ENCODE measurements at places on chromosomes 2 and 18.

- DNase-seq: no peak
Measured at GRCh38 chr2:196851088-196851487, 41.9 kb upstream of the C2orf66 start.

- DNase-seq: no peak
Measured at GRCh38 chr2:200396781-200397242, 90.3 kb downstream of the SPATS2L start.

DNA sequence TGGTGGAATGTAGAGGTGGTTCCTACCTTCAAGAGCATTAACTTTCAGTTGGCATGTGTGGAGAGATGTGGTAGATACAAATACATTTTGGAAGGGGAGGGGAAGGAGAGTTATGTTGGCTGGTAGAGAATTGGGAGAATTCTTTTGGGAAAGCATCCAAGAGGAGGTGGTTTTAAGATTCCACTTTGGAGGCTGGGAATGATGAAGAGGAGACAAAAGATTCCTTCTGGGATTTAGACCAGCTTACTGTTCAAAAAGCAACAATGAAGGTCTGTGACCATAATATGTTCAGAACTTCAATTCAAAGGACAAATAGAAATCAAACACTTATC, 120.8 kb upstream of the FOSL2 start:
- peak; percentile 78 for DNase-seq

DNA sequence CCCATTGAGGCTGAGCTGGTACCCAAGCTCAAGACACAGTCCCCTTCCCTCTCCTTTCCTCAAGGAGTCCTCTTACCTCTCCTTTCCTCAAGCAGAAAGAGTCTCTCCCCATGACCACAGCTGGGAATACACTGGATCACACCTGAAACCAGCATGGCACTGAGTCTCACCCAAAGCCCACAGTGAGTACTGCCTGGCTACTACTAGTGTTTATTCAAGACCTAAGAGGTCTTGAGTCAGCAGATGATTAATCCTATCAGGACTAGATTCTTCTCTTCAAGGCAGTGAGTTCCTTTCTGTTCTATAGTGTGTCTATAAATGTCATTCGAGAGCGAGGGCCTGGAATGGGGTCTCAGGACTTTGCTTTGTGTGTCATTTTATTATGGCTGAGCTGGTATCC, 111.4 kb downstream of the METTL4 start:
- no peak for DNase-seq

DNA sequence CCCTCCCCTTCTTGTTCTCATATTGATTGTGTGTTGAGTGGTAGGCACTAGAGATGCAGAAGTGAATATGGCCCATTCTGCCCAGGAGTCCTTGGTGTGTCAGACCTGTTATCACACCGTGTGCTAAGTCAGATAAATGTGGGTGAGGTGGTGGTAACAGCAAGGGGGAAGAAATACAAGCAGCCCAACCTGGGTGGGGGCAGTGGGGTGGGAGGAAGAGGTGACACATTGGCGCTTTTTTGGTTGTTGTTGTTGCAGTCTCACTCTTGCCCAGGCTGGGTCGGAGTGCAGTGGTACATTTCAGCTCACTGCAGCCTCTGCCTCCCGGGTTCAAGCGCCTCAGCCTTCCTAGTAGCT, 12.8 kb downstream of the B3GNT2 start:
- DNase-seq: no peak

GRCh38 chr2:8597094-8597493, 84.8 kb upstream of the ID2 start:
- no peak for DNase-seq

GRCh38 chr18:56637711-56638231, 621 bp downstream of the TXNL1 start:
- DNase-seq: no peak

DNA sequence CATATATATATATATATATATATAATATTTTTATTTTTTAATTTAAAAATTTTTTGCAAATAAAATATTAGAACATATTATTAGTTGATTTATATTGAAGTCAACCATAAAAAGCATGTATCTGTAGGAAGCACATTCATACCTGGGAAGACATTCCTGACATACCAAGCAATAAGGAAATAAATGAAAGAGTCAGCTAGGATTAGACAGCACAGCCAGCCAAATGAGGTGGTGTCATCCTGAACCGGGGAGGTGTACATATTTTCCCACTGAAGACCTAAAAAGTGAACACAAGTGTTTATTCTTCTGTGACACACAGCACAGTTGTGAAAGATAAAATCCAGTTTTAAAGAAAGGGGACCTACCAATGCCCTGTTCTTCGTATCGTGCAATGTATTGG, 149.2 kb downstream of the ABCA12 start:
- no peak for DNase-seq

DNA sequence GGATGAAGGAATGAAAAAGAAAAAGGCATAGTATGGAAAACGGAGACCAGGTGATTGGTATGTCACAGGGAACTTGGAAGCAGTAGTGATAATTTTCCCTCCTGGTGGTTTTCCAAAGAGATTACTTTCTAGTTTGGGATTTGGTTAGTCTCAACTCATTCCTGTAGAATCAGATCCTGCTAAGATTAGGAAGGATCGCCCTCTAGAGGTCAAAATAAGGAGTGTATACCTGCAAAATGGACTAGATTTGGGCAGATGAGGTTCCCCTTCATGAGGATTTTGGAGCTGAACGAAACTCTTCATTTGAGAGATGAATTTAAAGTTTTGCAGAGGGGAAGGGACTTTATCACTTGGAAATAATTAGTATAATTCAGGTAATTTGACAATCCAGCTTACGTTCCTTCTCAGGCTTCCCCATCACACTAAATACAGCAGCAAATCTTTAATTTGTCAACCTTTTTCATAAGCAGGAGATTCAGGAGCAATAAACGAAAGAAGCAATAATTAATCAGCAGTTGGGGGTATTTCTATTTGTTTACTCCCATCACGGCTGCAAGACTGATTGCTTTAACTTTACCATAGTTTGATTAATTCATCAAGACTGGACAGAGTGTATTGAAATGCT, 65.2 kb downstream of the CCDC195 start:
- DNase-seq: peak; percentile 55

DNA sequence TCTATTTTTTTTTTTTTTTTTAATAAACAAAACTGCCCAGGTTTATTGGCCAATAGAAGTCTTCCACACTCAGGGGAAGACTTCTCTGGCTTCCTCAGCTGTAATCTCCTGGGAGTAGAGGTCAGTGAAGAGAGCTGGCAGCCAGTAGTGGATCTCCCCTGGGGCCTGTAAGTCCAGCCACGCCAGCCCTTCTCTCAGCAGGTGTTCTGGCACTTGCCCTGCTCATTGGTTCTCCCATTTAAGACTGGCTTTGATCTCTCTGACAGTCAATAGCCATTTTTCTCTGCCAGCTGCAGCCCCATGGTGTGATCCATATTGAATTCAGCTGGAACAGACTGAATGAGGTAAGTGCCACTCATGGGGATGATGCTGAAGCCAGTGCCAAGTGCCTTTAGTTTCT, 170.6 kb upstream of the SPHKAP start:
- DNase-seq: no peak

GRCh38 chr2:6967301-6967700, 50.1 kb downstream of the RNF144A start:
- DNase-seq: no peak

DNA sequence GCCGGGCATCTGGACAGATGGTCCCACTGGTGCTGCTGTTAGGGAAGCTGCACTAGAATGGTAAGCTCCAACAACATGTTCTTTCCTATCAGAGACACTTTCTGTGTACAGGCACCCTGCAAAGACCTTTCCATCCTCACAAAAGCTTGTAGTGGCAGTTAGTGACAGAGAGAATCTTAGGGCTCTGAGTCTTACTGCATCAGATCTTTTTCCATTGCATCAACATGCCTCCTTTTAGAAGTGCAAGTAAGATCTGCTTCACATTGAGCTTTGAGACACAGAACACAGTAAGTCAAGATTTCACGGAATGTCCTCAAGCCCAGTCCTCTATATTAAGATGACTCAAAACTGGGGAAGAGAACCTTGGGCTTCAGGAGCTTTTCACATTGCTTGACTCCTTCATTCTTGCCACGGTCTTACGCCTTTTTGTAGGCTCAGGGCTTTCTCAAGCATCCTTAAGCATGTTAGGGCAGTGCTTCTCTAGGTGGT, 52.6 kb downstream of the ARL4C start:
- peak; percentile 44 for DNase-seq

DNA sequence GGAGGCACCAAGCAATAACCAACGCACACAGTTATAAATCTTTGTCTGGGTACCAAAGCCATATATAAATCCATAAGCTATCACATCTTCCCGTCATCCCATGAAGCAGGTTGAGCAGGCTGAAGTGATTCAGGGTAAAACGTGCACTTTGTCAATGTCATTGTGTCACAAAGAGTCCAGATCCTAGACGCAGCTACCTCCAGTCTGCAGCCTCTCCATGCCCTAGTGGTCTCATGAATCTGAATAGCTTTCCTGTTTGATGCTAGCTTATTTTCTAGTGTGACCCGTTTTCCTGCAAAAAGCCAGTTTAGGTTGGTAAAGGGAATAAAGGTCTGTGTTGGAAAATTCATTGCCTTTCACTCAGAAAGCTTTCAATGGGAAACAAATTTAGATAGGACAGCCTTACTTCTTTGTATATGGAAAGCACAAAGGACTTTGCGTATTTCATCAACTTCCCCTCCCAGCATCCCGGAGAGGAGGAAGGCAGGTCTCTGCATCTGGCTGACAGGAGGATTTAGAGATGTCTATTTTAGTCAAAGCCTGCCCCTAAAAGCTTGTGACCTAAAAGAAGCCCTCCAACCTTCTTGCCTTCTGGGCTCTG, 222.3 kb upstream of the ARL4C start:
- no peak for DNase-seq

DNA sequence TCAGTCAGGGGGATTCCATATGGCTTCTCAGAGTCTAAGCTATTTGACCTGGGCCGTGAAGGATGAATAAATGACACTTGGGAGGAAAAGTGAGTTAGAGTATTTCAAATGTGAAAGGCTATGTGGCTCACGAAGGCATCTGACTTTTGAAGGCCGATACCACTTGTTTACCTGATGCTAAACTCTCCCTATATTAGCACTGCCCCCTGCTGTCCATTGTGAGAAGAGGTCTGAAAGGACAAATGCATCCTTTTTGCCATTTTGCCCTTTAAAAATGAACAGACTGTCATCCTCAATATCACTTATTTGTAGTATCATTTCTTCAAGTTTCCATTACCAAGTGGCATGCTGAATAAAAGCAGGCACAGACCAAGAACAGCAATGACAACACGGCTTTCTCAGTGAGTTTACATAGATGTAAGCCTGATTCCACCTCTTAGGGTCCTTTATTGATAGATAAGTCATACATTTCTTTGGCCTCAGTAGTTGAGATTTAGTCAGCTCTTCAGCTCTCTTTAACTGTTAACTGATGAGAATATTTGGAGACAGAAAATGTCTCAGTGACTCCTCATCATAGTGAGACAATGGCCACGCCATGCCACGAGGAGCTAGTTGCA, 40.1 kb downstream of the DOCK10 start:
- DNase-seq: peak; percentile 69

GRCh38 chr18:39208729-39209128, 1643.1 kb upstream of the CELF4 start:
- no peak for DNase-seq

GRCh38 chr2:210475706-210476105, 853 bp downstream of the LANCL1 start:
- DNase-seq: no peak

GRCh38 chr2:46306988-46307655, 9.9 kb downstream of the EPAS1 start:
- no peak for DNase-seq

DNA sequence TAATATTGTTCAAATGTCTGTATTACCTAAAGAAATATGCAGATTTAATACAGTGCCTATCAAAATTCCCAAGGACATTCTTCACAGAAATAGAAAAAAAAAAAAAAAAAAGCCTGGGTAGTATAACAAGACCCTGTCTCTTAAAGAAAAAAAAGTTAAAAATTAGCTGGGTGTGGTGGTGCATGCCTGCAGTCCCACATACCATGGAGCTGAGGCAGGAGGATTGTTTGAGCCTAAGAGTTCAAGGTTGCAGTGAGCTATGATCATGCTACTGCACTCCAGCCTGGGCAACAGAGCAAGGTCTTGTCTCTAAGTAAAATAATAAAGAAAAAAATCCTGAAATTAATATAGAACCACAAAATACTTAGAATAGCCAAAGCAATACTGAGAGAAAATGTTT, 51.9 kb downstream of the SLC16A14 start:
- DNase-seq: no peak

GRCh38 chr18:79070486-79070885, 1.3 kb downstream of the ATP9B start:
- DNase-seq: no peak

DNA sequence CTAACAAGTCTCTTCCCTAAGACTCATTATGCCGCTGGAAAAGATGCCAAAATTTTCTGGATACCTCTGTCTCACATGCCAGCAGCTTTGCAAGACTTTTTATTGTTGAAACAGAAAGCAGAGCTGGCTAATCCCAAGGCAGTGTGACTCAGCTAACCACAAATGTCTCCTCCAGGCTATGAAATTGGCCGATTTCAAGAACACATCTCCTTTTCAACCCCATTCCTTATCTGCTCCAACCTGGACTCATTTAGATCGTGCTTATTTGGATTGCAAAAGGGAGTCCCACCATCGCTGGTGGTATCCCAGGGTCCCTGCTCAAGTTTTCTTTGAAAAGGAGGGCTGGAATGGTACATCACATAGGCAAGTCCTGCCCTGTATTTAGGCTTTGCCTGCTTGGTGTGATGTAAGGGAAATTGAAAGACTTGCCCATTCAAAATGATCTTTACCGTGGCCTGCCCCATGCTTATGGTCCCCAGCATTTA, 26.3 kb downstream of the DHRS9 start:
- peak; percentile 81 for DNase-seq

Measured in fibroblast of skin of scalp (primary cell).